ENCODE measurements at places on chromosomes 6 and 20.

DNA sequence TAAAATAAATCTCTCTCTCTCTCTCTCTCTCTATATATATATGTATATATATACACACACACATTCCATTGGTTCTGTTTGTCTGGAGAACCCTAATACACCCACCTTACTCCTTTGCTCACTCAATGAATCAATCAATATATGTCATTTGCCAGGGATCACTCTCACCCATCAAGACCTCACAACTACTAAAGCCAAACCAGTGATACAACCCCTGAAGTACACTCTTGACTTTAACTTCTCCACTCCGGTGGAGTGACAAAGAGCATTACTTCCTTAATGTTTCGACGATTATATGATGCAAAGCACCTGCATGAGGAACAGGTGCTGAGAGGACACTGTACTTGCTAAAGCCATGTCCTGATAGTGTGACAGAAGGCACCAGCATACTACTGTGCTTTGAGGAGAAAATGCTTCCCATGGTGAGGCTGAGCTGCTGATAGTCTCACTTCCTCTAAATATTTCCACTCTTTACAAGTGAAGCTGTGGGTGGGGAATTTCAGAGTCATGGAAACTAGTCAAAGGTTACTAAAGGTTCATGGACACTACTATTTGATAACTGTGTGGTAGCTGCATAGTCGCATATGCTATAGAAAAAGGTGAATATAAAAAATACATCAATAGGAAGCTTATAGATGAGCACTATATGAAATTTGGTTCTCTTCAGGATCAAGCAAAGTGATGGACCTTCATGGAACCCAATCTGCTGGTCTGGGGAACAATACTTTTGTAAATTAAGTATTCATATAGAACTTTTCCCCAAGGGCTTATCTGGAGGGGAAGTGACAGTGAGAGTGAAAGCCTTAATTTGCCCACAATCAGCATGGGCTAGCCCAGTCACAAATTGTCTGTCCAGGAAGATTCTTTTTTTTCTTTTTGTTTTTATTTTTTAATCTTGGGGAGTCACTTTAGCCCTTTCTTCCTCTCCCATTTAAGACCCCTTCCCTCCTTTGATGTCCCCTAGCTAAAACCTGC, 141.9 kb upstream of the NEDD9 start:
- no peak for DNase-seq

DNA sequence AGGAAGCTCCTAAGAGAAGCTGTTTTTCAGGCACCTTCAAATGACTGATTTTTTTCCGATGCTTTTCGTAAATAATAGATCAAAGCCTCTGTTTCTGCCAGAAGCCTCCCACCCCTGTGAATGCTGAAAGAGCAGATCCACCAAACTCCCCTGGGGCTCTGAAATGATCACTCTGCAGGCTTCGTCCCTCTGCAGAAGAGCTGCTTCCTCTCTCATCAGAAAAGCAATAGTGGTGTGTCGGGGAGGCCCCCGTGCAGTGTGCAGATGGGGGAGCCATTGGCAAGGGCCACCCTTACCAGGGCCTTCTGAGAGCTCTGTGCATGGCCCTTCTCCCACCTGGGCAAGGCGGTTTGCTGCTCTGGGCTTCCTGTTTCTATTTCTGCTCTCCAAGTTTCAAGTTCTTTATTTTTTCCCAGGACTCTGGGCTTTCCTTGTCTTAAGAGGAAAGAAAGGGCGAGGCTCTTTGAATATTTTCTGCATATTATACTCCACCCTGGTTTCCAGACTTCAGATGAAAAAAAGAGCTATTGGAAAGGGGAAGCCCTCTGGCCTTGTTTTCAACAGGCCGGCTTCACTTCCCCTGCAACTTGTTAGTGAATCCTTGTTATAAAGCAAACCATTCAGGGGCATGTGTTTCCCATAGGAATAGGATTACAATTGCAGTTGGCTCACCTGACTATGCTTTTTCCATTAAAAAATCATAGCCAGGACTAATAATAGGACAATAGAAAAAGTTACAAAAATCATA, 155.2 kb downstream of the TTLL2 start:
- DNase-seq: no peak

- no peak for DNase-seq
Observed at GRCh38 chr6:1043458-1043836, 268.5 kb upstream of the FOXQ1 start.

GRCh38 chr20:51128198-51128597, 105.3 kb upstream of the KCNG1 start:
- DNase-seq: peak; percentile 43

DNA sequence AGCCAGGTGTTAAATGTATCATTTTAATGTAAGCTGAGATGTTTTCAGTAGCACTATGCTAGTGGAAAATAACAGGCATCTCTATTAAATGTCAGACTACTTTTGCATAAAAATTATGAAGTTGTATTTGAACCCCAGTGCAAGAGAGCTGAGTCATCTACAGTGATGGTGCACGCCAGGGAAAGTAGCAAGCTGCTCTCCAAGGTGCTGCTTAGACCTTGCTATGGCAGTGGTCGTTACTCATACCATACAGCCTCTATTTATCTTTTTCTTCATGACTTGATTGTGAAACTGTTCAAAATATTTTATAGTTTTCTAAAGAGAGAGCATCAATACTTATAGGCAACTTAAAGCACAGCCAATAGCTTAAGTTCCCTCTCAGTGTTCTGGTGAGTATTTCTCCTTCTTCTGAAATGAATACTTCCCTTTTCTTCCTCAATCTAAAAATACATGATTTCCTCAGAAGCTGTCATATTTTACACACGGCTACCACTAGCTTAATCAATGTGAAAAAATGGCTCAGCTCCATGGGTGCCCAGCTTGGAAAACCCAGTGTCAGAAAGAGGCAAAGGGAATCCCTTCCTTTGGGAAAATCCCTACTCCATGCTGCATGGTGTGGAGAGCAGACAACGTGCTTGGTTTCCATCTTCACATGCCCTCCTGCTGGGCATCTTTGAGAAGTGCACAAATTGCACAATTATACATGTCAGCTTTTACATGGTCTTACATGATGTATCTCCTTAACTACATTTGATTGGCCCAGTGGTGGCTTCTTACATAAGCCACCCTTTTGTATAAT, 105.6 kb downstream of the ELOVL4 start:
- DNase-seq: no peak

DNA sequence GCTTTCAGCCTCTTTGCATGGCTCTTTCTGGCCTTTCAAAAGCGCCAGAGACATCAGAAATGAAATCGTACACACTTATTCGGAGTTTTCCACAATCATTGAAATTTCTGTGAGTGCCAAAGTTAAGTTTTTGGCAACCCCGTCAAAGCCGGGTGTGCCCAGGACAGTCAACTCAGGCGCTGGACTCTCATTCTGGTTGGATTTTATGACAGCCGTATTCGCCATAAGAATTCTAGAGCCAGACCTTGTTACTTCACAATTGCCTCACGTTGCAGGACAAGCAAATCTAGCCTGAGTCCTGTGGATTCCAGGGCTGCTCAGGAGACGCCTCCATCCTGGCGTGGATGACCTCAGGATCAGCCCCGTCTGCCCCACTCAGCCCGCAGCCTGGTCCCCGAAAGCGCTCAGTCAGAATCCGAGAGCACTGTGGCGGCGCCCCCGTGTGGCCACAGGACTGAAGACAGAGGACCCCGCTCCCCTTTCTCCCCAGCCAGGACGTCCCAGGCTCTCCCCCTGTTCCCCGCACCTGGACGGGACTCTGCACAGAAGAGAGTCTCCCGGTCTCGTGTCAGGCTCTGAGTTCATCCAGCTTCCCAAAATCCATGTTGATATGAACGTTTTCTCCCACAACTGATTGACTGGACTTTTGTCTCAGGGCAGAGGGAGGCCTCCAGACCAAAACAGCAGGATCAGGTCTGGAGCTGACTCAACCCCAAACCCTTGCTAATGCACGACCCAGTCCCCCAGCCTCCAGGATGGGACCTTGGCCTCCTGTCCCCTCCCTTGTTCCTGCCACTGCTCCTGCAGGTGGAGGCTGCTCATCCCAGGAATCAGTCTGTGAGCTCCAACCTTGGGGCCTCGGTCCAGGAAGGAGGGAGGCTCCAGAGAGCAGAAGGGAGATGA, 38.2 kb downstream of the MICA start:
- peak; percentile 24 for DNase-seq

- DNase-seq: no peak
Observed at GRCh38 chr6:139165324-139165723, 30.4 kb downstream of the HECA start.

DNA sequence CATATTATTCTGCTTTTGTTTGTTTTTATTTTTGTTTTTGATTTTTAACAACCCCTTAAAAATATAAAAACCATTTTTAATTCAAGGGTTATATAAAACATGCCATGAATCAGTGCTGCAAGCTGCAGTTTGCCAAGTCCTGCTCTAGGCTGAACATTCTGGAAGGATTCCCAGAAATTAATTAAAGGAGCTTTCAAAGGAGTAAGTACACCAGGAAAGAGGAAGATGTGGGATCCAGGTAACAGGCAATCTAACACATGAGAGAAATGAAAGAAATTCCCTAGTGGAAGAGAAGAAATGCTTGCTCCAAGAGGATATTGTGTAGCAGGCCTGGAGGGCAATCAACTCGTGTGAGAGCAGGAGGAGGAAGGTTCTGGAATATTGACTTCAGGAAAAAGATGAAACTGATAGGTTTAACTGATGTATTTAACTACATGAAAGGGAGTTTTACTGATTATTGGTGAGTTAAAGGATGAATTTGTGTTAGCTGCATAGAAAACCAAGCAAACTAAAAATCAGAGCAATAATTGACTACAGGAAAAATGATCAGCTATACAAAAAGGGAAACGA, 146.0 kb upstream of the PHACTR1 start:
- no peak for DNase-seq

- DNase-seq: no peak
Observed at GRCh38 chr20:53034899-53035298, 62.7 kb downstream of the TSHZ2 start.

GRCh38 chr6:1143655-1144054, 168.2 kb upstream of the FOXQ1 start:
- DNase-seq: no peak

Data from renal pelvis (tissue), 12 donors.